ENCODE measurements at places on chromosomes 5 and 9.

GRCh38 chr9:95725045-95725444 lies 150.4 kb upstream of the ERCC6L2 start:
- DNase-seq = no peak

DNA sequence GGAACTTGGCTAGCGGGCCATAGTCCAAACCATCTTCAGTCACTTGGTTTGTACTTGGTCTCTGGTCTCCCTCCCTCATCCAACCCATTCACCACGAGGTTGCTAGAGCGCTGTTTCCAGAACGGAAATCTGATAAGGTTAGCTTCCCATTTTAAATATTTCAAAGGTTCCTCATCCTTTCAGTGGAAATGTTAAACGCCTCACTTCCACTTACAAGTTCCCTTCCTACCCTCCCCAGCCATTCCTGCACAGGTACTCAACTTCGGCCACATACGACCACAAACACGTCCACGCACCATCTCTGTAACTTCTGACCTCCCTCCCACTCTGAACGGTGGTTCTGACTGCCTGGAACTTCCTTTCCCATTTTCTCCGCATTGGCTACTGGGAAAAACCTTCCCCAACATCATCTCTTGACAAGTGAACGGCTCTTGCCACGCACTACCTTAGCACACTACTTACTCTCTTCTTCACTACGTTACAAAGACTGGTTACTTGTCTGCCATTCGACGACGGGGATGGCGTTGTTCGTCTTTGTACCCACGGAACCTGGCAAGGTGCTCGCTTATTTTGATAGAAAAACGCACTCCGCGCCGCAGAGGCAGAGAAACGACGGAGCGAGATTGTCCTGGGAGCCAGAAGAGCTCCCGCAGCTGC lies 629 bp downstream of the CCNH start:
- no peak for DNase-seq

GRCh38 chr5:31161781-31162181 lies 31.7 kb upstream of the CDH6 start:
- DNase-seq = no peak

- no peak for DNase-seq
Observed at GRCh38 chr5:90022711-90023053, 386.9 kb downstream of the CETN3 start.

GRCh38 chr5:152638996-152639552 lies 234.0 kb upstream of the NMUR2 start:
- no peak for DNase-seq

DNA sequence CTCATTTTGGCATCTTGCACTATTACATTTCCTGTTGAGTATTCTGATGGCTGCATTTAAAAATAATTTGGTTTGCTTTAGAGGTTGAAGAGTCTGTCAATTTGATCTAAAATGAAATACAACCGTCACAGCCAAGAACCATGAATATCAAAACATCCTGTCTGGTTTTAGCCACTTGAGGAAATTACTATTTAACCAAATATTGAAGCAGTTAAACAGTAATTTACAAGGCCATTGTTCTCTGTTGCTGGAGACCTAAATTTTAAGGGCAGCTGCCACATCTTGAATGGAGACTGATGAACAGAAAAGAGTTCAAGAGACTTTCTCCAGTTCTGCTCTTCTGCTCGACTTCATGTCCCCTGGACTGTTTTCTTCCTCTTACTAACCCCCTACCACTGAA lies 549.4 kb downstream of the LRRC70 start:
- DNase-seq = no peak

- DNase-seq = no peak
Observed at GRCh38 chr5:10876006-10876744, 115.1 kb upstream of the DAP start.

GRCh38 chr5:84191281-84191680 lies 193.4 kb downstream of the EDIL3 start:
- no peak for DNase-seq

DNA sequence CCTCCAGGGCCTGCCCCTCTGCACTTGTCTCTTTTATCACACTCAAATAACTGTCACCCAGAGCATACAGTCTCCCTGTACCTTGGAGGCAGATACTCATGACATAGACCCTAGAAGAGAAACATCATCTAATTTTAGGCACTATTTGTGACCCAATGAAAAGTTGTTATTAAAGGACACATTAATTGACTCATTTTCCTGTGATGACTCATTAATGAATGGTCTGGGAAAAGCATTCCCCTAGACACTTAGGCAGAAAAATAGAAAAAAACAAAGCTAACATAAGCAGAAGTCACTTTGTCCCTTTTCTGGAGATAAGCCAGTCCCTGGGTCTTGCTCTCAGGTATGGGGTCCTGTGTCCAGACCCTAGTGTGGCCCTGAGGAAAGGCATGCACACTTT lies 15.0 kb downstream of the TRPC7 start:
- no peak for DNase-seq

- no peak for DNase-seq
Observed at GRCh38 chr9:70830618-70831017, 290.8 kb downstream of the TRPM3 start.

DNA sequence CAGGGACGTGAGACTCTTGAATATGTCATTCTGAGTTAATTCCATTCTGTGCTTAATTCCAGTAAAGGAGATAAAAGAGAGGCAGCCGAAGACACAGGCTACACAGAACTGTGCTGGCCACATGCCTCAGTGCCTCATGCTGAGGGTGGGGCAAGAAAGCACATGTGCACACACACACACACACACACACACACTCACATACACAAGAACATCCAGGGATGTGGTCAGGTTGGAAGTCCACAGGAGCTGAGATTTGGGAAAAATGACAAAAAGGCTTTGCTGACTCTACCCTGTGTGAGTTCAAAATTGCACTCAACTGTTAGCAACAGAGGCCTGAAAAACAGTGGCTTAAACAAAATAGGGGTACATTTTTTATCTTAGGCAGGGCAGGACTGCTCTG lies 40.5 kb downstream of the ALG2 start:
- no peak for DNase-seq

- no peak for DNase-seq
Observed at GRCh38 chr5:4244306-4244705, 648.7 kb downstream of the IRX1 start.

Data from naive thymus-derived CD4-positive, alpha-beta T cell (primary cell).